NCI-H446 (cell line): ENCODE measurements at places on chromosomes 5 and 9.
A peak's percentile ranks its signal among the peaks of the same experiment; 100 is the strongest.

DNA sequence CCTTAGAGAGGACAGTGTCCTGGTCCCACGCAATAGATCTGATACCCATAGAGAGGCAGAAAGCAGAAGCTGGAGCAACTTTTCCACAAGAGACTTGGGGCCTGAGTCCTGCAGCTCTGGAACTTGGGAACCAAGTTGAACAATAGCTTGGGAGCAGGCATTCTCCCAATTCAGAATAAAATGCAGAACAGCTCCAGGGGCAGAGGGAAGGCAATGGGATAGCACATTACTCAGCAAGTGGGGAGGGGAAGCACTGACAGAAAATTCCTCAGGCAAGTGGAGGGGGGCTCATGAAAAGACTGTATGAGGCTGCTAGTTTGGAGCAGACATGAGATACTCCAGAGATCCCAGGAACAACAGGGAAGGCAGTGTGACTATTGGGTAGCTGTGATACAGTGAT, 513.6 kb downstream of the HINT1 start:
- DNase-seq, result no peak

DNA sequence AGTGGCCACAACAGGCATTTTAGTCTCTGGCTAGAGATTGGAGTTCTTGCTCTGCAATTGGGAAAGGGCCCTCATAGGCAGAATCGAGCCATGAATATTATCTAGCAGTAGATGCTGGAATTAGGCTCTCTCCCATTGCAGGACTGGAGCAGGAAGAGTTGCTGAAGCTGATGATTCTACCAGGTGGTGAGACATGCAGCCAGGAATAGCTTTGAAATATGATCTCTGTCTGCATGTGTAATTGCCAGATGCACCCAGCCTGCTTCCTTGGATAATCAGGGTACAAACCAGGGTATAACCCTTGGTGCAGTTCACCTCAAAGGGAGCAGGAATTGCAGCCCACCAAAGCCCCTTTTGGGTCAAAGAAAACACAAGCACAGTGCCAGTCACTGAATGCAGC, 211.4 kb upstream of the FTMT start:
- DNase-seq, result no peak

GRCh38 chr9:84061613-84062193, 81.1 kb downstream of the RMI1 start:
- no peak for DNase-seq

DNA sequence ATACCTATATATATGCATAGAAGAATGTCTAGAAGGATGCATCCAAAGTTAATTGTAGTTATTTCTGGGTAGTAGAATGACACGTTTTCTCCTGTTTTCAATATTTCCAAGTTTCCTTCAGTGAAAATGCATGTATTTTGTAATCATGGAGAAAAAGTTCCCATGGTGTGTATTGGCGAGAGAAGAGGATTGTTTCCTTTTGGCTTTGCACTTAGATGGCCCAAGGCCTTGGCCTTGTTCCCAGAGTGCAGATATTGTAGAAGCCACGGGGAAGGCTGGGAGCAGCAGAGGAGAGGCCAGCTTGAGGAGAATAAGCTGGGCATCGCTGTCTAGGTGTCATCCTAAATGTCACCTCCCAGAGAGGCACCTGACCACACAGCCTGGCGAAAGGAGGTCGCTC, 44.0 kb downstream of the IRF1 start:
- peak; percentile 70 for DNase-seq

- DNase-seq, result no peak
Observed at GRCh38 chr5:91521334-91521733, 138.2 kb upstream of the ARRDC3 start.

GRCh38 chr9:113011911-113012381, at the start of gene ZNF883:
TSS of gene ZNF883 (minus strand) at chr9:113012192.
- DNase-seq, result peak; percentile 27

- peak; percentile 18 for DNase-seq
Observed at GRCh38 chr9:34664281-34665066, 2.0 kb upstream of the CCL27 start.

- DNase-seq, result no peak
Observed at GRCh38 chr9:84481231-84481630, 140.7 kb upstream of the SLC28A3 start.

DNA sequence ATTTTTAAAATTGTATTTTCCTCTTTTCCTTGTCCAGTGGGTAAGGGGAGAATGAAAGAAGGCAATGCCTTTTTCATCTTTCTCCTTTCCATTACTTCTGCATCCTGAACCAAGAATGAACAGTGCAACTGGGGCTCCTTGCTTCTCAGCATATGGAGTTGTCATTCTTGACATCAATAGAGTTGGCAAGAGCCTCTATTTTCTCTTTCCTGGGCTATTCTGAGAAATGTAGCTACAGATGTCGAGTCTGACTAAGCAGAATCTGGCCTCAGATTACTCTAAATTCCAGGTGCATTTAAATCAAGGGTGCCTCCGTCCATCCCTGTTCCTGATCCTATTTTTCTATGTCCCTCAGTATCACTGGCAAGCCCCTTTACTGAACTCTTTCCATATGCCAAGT, 244.8 kb downstream of the GLIS3 start:
- DNase-seq, result peak; percentile 88

- DNase-seq, result no peak
Observed at GRCh38 chr5:9784231-9784630, 154.1 kb upstream of the TAS2R1 start.

DNA sequence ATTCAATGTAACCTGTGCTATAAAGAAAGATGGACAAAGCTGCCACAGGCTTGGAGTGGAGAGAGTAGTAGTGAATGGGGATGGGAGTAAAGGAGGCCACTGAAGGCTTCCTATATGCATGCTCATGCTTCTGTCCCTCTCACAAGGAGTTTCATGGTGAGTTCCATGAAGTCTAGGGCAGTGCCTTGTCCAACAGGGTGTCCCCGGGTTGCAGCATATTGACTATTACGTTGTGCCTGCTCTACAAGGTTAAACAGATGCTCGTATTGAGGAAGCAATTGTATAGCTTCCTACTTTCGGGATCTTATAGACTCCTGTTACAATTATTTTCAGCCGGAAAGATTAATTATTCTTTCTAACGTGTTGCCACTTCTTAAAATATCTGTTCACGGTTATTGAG, 129.1 kb upstream of the PIK3R1 start:
- DNase-seq, result no peak
